NCI-H1092 treated with DMSO at 0.1 percent for 48 hours (cell line): ENCODE measurements at places on chromosomes 11 and 22.

GRCh38 chr11:9269492-9270013, 4.4 kb upstream of the DENND5A start:
- DNase-seq = no peak

DNA sequence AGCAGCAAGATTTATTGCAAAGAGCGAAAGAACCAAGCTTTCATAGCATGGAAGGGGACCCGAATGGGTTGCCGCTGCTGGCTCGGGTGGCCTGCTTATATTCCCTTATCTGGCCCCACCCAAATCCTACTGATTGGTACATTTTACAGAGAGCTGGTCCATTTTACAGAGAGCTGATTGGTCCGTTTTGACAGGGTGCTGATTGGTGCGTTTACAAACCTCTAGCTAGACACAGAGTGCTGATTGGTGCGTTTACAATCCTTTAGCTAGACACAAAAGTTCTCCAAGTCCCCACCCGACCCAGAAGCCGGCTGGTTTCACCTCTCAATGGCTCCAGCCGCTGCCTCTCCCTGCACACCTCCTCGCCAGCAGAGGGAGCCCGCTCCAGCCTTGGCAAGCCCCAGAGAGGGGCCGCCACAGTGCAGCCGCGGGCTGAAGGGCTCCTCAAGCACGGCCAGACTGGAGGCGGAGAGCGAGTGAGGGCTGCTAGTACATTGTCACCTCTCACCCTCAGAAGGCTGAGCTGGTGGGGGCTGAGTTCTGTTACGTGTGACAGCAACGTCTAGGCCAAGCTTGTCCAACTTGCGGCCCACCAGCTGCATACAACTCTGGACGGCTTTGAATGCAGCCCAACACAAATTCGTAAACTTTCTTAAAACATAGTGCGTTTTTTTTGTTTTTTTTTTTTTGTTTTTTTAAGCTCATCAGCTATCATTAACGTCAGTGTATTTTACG, 8.7 kb downstream of the PTH start:
- no peak for DNase-seq

DNA sequence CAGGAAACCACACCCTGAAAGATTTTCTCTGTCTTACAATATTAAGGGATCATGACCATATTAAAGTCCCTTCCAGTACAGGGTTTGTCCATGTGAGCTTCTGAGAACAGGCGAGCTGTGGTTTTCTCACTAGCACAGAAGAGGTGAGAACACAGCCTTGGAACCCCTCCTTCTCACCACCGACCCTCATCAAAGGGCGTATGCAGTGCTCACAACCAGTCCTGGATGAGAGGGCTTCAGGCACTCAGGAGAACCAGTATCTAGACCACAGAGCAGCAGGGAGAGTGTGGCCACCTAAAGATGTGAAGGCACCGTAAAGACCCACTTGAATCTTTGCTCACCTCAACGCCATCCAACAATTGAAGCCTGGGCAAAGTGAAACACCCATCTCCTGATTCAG, 397.0 kb downstream of the ETS1 start:
- no peak for DNase-seq

DNA sequence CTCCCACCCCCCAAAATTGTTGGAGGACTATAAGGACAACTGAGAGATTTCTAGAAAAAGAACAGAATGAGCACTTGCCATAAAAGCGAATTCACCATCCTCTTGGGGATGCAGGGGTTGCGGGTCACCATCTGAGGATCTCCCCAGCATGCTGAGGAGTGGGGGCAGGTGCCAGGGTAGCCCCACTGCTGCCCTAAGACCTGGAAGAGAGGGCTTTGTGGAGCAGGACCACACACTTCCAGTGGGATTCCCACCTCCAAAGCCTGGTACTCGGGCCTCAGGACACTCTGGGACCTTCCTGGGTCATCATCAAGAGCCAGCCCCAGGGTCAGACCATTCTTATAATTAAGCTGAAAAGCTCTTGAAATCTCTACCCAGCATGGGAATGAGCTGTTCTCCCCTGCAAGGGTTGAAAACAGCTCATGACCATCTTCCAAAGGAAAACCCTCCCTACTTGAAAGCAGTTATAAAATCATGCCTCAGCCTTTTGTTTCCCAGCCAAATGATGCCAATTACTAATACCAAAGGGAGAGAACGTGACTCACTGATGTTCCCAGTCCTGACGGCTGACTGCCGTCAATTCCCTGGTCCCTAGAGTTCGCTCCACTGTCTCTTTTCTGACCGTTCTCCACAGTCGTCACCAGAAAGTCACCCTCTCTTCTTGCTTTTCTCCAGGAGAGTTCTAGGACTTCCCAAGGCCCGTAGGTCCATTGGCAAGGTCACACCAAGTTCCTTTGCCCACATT, 76.8 kb upstream of the CREB3L1 start:
- no peak for DNase-seq

DNA sequence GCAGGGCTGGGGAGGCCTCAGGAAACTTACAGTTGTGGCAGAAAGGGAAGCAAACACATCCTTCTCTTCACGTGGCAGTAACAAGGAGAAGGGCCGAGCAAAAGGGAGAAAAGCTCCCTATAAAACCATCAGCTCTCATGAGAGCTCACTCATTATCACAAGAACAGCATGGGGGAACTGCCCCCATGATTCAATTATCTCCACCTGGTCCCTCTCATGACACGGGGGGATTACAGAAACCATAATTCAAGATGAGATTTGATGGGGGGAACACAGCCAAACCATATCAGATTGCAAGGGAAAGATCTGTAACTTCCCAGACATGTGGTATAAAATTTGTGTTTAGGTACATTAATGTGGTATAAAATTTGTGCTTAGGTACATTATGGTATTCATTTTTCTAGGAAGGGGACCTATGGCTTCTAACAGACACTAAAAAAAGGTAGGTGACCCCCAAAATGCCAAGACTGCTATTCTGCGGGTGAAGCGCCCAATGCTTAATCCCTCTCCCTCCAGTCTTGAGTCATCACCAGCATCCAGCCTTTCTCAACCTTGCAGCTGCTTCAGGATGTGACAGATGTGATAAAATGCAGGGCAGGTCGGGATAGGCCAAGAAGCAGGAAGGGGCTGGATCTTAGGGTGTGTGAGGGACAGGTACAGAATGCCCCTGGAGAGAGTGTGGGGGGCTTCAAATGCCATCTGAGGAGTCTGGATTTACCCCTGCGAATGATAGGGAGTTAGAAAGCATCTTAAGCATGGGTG, 57.7 kb upstream of the AMPD3 start:
- DNase-seq = no peak

GRCh38 chr22:24417200-24417599, 10.2 kb upstream of the ADORA2A start:
- no peak for DNase-seq

DNA sequence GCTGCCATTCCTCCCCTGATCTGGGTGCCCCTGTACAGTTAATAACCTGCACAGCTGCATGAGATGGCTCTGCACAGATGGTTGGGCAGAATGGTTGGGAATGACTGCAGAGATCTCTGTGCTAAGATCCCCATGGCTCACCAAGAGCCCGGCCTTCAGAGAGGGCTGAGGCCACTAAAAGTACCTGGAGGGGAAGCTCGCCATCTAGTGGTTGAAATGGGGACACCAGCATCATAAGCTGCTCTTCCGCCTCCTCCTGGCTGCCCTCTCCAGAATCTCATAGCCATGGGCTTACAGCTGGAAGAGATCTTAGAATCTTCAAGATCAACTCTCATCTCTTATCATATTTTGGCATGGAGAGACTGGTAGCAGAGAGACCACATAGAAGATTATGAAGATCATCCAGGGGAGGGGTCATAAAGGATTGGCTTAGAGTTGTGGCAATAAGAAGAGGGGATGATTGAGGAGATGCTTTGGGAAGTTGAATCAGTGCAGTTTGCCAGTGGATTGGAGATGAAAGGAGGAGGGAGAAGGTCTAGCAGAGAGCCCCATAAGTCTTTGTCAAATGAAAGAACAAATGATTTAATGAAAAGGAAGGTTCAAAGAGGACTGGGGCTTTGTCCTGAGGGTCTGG, 22.0 kb upstream of the TLCD5 start:
- peak; percentile 23 for DNase-seq

DNA sequence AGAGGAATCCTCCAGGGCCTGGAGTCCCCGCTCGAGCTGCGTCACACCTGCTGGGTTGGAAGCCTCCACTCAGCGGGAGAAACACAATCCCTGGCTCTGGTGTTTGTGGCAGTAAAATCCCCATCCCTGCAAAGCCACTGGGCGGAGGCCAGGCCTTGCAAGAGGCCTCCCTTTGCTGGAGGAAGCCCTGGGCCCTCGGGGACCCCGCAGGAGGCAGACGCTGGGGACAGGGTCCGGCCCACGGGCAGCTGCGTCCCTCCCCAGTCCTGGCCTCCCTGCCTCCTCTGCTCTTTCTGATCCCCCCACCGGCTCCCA, 194.7 kb downstream of the BRD1 start:
- DNase-seq = no peak

GRCh38 chr22:24875862-24876506, 70.0 kb downstream of the SGSM1 start:
- DNase-seq = no peak

GRCh38 chr11:82315093-82315492, 418.6 kb downstream of the FAM181B start:
- no peak for DNase-seq

GRCh38 chr11:133892584-133893380, 47.5 kb upstream of the SPATA19 start:
- DNase-seq = no peak

- no peak for DNase-seq
Observed at GRCh38 chr11:108963118-108963517, 298.2 kb downstream of the DDX10 start.

- peak; percentile 94 for DNase-seq
Observed at GRCh38 chr11:27348340-27348873, 14.6 kb downstream of the CCDC34 start.

DNA sequence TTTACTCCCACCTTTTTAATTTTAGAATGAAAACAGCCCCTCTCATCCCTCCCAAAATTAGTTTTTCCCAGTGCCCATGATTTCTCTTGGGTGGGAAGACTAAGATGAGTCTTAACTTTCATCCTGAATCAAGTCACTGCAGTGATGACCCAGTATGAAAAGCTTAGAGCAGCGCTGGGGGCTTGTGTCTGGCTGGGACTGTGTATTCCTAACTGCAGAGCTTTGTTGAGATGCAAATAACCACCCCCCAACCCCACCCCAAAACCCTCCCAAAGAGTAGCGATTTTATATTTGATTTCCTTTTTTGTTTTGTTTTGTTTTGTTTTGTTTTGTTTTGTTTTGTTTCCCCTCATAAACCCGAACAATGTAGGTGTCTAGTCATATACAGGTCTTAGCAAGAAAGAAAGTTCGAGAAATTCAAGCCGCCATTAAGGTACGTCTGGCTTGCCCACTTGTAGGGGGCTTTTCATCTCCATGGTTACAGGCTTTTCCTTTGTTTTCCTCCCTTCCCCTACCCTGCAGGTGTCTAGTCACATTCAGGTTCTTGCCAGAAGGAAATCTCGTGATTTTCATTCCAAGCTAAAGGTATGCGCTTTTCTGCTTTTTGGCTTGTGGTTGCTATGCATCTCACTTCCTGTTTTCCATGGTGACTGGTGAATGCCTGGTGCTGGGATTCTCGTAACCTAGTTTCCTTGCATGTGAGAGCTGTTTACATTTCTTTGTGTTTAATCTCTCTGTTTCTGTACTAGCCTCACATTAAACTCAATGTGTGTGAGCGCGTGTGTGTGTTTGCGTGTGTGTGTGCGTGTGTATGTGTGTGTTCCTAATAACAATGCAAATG, 144.6 kb upstream of the RASSF10 start:
- DNase-seq = peak; percentile 88

GRCh38 chr11:70818351-70818750, 420.0 kb downstream of the CTTN start:
- DNase-seq = peak; percentile 78

GRCh38 chr11:32316858-32317642, 118.3 kb downstream of the WT1 start:
- DNase-seq = no peak

- no peak for DNase-seq
Observed at GRCh38 chr22:36486619-36487384, 5.4 kb upstream of the TXN2 start.

DNA sequence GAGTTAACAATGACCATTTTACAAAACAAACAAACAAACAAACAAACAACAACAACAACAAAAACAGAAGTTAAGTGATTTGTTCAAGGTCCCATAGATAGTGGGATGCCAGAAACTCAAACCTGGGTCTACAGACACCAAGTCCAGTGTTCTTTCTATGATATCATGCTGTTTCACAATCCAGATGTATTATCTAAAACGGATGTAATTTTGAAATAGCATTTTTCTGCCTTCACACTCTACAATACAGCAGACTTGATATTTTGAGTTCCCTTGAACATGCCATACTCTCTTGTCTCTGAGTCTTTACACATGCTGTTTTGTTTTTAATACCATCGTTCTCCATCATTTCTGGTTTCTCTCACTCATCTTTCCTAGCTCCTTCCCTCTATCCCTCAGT, 104.5 kb downstream of the RELT start:
- no peak for DNase-seq

DNA sequence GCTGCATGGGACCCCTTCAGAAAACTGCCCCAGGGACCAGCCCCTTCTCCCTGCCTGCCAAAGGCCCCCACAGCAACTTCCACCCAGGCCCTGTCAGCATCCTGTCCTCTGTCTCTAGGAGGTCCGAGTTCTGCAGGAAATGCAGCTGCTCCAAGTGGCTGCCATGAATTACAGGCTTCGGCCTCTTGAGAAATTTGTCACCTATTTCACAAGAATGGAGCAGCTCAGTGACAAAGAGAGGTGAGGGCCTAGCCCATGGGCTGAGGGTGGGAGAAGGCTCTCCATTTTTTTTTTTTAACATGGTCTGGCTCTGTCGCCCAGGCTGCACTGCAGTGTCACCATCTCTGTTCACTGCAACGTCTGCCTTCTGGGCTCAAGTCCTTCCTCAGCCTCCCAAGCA, 7.3 kb downstream of the RGL4 start:
- DNase-seq = no peak

GRCh38 chr11:112786886-112787530, 174.2 kb upstream of the NCAM1 start:
- DNase-seq = no peak

DNA sequence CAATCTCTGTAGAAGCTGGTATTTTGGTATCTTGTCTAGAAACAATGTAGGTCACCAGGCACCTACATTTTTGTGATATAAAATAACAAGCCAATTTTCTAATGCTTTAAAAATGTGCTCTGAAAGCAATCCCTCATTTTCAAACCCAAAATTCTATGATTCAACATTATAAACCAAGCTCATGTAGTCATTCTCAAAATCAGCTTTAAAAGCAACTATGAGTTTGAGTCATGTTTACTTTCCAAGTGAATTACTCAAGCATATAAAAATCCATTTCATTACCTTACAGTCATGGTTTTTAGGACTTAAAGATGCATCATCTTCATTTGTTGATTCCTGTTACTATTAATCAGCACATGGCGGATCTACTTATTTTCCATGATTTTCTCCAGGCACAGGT, 216.4 kb downstream of the GRM5 start:
- DNase-seq = no peak

DNA sequence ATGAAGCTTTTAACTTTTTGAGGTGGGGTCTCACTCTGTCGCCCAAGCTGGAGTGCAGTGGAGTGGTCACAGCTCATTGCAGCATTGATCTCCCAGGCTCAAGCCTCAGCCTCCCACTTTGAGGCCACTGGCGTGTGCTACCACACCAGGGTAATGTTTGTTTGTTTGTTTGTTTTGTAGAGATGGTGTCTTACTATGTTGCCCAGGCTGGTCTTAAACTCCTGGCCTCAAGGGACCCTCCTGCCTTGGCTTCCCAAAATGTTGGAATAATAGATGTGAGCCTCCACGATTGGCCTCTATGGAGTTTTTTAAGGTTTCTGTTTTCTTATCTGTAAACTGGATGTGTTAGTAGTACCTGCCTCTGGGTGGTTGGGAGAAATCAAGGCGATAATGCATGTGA, 41.4 kb downstream of the MED15 start:
- DNase-seq = no peak
